Gastrocnemius medialis (tissue), 4 donors: ENCODE measurements at places on chromosomes 16 and 17. TPM values are rescaled to one million over a fixed set of nuclear protein-coding genes. Genes with fewer than 3 reads are reported as not detected.

Gene NPTX1
- total RNA-seq: 2.4 TPM

Gene WNT9B
- total RNA-seq: not detected

Gene SOCS3
- total RNA-seq: 16.5 TPM

Gene SSTR5
- not detected for total RNA-seq

Gene OTOA
- 1.6 TPM for total RNA-seq

Gene ADGRG3
- total RNA-seq: not detected

Gene C16orf92
- total RNA-seq: not detected

Gene TBC1D28
- total RNA-seq: not detected

Gene HOXB13
- total RNA-seq: not detected

Gene HSBP1
- total RNA-seq: 9.6 TPM

Gene AGRP
- not detected for total RNA-seq

Gene ZNF821
- total RNA-seq: 4.0 TPM

Gene RHBDL1
- 0.31 TPM for total RNA-seq

Gene CHST5
- not detected for total RNA-seq

Gene HES7
- total RNA-seq: not detected

Gene MEFV
- total RNA-seq: 0.76 TPM

Gene FOXO3B
- total RNA-seq: 2.3 TPM

Gene SARM1
- 1.8 TPM for total RNA-seq

Gene SPOP
- 27.5 TPM for total RNA-seq

Gene ZNF597
- 1.00 TPM for total RNA-seq

Gene JPH3
- not detected for total RNA-seq

Gene ARL4D
- total RNA-seq: 1.6 TPM

Gene SCGB1C2
- total RNA-seq: not detected

Gene ABCC6
- 1.1 TPM for total RNA-seq

Gene KRTAP4-1
- not detected for total RNA-seq

Gene TAT
- 3.7 TPM for total RNA-seq
